ENCODE measurements at places on chromosomes 3 and 15.

GRCh38 chr3:87121856-87122255, 105.3 kb upstream of the CHMP2B start:
- no peak for DNase-seq

DNA sequence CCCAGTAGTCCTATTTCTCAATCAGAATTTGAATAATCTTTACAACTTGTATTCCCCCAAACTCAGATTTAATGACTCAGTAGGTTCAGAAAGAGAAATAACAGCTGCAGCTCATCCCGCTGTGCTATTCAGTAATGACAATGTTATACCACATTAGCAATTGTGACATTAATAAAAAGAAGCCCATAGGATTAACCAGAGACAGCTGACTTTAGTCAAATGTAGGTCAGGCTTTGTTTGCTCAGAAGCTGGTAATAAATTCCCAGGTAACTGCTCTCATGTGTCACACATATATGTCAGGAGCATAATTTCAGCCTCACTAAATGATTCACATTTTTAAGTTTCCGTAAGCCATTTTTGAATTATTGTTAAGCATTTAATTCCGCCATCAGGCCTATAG, 222.0 kb upstream of the UBE2E2 start:
- no peak for DNase-seq

- DNase-seq, result no peak
Measured at GRCh38 chr3:124584245-124584551, 146.1 kb upstream of the UMPS start.

GRCh38 chr15:67125589-67126502, 60.4 kb downstream of the SMAD3 start:
- DNase-seq, result peak; percentile 100
